Cardiac muscle cell (in vitro differentiated cells and primary cell): ENCODE measurements at places on chromosomes 3 and 15.

GRCh38 chr3:101828276-101828675, 21.0 kb upstream of the NFKBIZ start:
- no peaks in the 10 kb centered on the region for H3K36me3 ChIP-seq
- H3K4me1 ChIP-seq: peaks cover 26% of the 10 kb centered on the region
- no peak for DNase-seq
- H3K4me3 ChIP-seq: peak overlapping the region; percentile 32
- H3K27me3 ChIP-seq: no peaks in the 10 kb centered on the region
- H3K27ac ChIP-seq: peak overlapping the region; percentile 92

GRCh38 chr3:156814295-156814694, 11.9 kb upstream of the LEKR1 start:
- DNase-seq: no peak
- H3K36me3 ChIP-seq: no peaks in the 10 kb centered on the region
- peaks cover 8% of the 10 kb centered on the region for H3K27me3 ChIP-seq
- H3K27ac ChIP-seq: no peak overlapping the region

DNA sequence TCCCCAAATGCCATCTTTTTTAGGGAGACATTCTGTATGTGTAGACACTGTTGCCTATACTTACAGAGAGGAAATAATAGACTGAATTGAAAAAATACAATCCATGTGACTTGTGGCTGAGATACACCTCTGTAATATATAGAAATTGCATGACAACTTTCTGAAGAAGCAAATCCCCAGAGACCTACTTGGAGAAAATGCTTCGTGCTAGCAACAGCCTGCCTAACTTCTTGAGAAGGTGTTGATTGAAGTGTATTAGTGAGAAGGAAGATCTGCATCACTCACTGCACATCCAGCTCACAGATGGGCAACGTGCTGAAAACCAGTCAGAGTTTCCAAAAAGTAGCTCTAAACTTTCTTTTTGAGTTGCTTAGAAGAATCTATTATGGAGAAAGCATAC, 404.1 kb downstream of the EPHB1 start:
- no peaks in the 10 kb centered on the region for H3K27me3 ChIP-seq
- no peak overlapping the region for H3K27ac ChIP-seq

- H3K4me3 ChIP-seq: no peak overlapping the region
- peak overlapping the region; percentile 17 for H3K27ac ChIP-seq
- no peaks in the 10 kb centered on the region for H3K27me3 ChIP-seq
- H3K4me1 ChIP-seq: no peaks in the 10 kb centered on the region
- no peak for DNase-seq
Measured at GRCh38 chr3:20073068-20073467, 32.8 kb downstream of the KAT2B start.

DNA sequence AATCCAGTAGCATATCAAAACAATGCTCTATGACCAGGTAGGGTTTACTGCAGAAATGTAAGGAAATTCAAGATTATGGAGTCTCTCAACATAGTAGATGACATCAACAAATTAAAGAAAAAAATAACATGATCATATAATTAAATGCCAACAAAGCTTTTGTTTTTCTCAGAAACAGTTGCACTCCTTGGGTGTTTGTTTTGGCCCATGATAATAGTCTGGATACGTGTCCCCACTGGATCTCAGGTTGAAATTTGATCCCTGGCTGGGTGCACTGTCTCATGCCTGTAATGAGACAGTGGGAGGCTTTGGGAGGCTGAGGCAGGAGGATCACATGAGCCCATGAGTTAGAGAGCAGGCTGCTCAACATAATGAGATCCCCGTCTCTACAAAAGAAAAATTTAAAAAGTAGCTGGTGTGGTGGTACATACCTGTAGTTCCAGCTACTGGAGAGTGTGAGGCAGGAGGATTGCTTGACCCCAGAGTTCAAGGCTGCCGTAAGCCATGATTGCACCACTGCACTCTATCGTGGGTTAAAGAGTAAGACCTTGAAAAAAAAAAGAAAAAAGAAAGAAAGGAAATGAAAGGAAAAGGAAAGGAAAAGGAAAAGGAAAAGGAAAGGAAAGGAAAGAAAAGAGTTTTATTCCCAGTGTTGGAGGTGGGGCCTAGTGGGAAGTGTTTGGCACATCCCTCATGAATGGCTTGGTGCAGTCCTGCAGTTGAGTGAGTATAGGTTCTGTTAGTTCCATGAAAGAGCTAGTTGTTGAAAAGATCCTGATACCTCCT, 53.3 kb upstream of the FOXB1 start:
- no peaks in the 10 kb centered on the region for H3K27me3 ChIP-seq
- no peaks in the 10 kb centered on the region for H3K36me3 ChIP-seq
- no peak overlapping the region for H3K4me3 ChIP-seq
- H3K4me1 ChIP-seq: no peaks in the 10 kb centered on the region
- no peak for DNase-seq
- H3K27ac ChIP-seq: no peak overlapping the region

DNA sequence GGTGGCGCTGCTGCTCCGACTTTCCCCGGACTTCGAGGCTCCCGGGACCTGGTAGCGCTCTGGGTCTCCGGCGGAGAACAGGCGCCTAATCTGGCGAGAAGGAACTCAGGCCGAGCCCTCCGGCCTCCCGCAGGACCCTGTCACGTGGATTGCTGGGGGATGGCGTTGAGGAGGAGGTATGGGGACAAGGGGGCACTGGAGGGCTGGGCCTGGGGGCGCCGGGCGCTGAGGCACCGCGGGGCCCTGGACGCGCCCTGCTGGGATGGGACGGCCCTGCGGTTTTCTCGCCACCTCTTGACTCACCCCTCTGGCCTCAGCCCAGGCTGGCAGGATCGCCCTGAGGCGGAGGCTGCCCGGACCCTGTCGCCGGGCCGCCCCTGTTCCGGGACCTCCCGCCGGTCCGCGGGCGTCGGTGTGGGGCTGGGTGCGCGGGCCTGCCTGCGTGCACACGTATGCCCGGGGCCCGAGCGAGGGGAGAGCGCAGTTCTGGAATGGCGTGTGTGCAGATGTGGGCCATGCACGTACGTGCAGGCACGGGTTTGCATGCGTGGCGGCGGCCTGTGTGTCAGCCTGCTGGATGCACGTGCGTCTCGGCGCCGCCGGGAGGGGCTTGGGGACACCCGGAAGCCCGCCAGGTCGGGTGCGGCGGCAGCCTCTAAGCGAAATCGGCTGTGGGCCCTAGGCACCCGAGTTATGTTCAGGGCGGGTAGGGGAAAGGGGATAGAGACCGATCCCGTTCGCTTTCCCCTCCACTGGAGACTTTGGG, 752 bp downstream of the C15orf39 start:
- peak overlapping the region; percentile 83 for H3K4me3 ChIP-seq
- H3K27me3 ChIP-seq: no peaks in the 10 kb centered on the region

GRCh38 chr3:63015614-63016309, 140.5 kb upstream of the CADPS start:
- no peaks in the 10 kb centered on the region for H3K36me3 ChIP-seq
- no peaks in the 10 kb centered on the region for H3K4me1 ChIP-seq
- H3K27ac ChIP-seq: no peak overlapping the region
- no peaks in the 10 kb centered on the region for H3K27me3 ChIP-seq

- no peak for DNase-seq
- H3K4me1 ChIP-seq: peaks cover 5% of the 10 kb centered on the region
- H3K27ac ChIP-seq: no peak overlapping the region
Measured at GRCh38 chr3:59249698-59250361, 200.0 kb upstream of the CFAP20DC start.

GRCh38 chr3:111314898-111315297, 227.1 kb upstream of the CD96 start:
- no peak for DNase-seq
- H3K27ac ChIP-seq: no peak overlapping the region
- H3K27me3 ChIP-seq: no peaks in the 10 kb centered on the region
- H3K4me3 ChIP-seq: no peak overlapping the region
- H3K4me1 ChIP-seq: peaks cover 17% of the 10 kb centered on the region
